ENCODE measurements at places on chromosomes 7 and 10.

- DNase-seq = peak; percentile 85
Measured at GRCh38 chr10:110279407-110279986, 25.2 kb downstream of the SMNDC1 start.

GRCh38 chr7:64755865-64756264 lies 38.4 kb upstream of the ZNF138 start:
- no peak for DNase-seq

- DNase-seq = no peak
Measured at GRCh38 chr7:509426-510130, 10.1 kb downstream of the PDGFA start.

DNA sequence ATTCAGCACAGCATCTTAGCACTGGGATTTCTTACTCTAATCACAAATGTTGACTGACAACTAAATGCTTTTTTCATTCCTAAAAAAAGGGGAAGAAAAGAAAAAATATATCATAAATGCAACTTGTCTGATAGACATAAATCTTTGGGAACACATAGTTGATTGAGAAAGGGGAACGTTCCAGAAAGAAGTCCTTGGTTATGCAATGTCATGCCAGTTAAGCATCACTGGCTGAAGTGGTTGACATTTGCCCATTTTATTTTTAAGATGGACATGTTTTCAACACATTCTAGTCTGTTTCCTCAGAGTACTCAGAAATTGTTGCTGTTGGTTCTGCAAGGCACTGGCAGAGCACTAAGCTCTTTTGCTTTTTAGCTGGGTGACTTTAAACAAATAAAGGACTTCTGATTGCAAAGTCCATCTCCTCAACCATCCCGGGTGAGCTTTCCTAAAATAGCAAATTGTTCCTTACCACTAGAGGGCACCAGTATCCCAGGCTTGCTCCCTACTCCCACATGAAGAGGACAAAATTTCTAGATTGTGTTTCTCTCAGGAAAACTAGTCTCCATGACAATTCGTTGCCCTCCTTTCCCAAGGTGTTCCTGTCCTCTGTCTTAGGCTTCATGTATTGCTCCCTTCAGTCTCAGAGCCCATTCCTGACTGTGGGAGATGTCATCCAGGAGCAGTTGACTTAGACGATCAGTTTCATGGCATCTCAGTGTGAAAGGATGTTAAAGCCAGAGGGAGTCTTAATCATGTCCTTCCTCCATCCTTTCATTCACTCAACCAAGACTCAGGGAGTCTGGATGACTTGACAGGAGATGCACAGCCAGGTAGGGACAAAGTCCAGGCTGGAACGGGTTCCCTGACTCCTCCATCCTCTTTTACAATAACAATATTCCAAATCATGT lies 23.9 kb downstream of the OPALIN start:
- peak; percentile 52 for DNase-seq

Measured in suppressor macrophage treated with lipopolysaccharide for 4 hours (primary cell).